ENCODE measurements at places on chromosomes 4 and X. TPM values are rescaled to one million over a fixed set of nuclear protein-coding genes. Genes with fewer than 3 reads are reported as not detected.

The RBMXL3 gene
- total RNA-seq: not detected

The GABRB1 gene
- 3.1 TPM for total RNA-seq

The SMAD1 gene
- 10.1 TPM for total RNA-seq

The WAS gene
- total RNA-seq: 0.28 TPM

The KLKB1 gene
- under 0.01 TPM for total RNA-seq

The RAB39B gene
- total RNA-seq: 0.56 TPM

The EREG gene
- total RNA-seq: 6.1 TPM

The DRD5 gene
- total RNA-seq: not detected

The OFD1 gene
- total RNA-seq: 13.2 TPM

The SASH3 gene
- total RNA-seq: not detected

Data from regular cardiac myocyte (primary cell).